ENCODE measurements at places on chromosomes 7 and 10.

DNA sequence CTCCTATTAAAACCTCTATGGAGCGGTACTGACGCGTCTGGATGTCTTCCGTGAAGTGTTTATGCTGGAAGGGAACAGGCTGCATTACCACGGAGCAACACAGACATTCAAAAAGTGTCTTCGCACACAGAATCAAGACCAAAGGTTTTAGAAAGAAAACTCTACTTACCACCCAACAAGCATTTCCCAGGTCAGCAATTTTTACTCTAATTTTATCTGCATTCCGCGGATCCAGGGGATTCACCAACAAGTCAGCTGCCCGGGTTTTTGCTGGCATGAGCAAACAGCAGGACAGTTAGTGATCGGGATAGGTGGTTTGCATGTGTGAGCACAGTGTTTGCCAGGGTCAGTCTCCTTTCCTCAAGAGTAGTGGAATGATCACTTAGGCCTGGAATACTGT, 118.8 kb downstream of the KMT2E start:
- DNase-seq = no peak

DNA sequence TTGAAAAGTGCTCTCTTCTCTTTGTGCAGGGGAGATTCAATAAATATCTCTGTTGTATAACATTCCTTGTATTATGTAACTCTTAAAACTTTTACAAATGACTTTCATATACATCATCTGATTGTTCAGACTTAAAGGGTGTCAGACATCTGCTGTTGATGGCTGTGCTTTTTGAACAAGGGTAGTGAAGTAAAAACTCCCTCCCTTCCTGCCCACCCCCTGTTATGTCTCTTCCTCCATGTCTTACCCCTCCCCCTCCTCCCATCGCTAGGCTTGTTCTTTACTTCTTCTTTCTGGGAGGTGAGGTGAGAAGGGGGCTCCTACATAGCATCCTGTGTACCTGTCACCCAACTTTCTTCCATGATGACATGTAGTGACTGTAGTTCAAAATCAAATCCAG, 23.4 kb upstream of the ABCB4 start:
- no peak for DNase-seq

DNA sequence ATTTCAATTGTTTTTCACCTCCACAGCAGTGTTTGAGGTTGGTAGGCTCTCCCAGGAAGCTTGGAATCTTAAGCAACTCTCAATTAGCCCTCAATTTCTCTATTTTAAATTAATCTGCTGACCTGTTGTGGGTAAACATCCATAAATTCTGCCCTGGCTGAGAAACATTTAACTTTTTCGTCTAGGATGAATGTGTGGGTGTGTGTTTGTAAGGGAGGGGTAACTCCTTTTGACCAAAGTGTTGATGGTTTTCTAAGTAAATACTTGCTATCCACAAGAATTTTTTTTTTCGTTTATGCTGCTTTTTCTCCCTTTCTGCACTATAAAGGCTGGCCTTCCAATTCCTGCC, 973 bp downstream of the PPP3CB start:
- no peak for DNase-seq

DNA sequence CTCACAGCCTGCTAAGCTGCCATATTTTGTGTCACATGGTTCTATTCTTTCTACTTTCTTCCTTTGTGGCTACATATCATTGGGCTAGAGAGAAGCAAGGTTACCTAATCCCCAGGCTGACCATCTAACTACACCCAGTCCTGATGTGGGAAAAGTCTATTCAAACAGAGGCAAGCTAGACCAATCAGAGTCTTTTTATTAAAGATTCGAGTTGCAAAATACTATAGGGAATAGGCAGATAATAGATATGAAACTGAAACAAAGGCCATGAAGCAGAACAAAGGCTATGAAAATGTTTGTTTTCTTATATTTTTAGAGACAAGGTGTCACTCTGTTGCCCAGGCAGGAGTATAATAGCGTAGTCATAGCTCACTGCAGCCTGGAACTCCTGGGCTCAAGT, 36.7 kb downstream of the MTERF1 start:
- DNase-seq = no peak

DNA sequence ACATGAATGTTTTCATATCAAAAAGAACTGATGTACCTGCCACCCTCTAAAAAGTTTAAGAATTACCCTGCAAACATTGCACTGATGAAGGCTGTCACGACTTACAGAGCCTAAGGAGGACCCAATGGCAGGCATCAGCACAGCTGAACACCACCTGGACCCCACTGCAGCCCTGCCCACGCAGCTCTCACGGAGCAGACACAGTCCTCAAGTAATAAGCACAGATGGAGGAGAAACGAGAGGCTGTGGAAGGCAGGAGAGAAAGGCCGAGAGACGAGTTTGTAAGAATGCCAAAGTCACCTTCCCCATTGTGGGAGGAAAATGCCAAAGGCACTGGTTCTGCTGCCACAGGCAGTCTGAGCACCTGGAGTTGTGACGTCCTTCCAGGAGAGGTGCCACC, 135.0 kb downstream of the DLG5 start:
- DNase-seq = no peak

DNA sequence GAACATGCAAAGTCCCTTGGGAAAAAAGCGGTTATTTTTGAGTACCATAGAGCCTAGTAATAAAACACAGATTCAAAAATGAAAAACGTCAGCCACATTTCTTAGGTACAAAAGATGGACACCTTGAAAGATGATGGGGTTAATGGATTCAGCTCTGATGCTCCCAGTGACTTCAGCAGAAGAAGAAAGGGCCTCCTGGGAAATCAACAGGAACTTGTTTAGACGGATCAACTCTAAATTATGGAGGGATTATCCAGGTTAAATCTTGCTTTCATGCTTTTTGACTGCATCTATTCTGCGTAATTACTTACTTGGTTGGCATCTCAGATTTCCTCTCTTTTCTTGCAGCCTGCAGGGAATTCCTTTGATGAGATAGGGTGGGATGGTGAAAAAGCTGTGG, 82.5 kb downstream of the TMEM178B start:
- DNase-seq = peak; percentile 67

DNA sequence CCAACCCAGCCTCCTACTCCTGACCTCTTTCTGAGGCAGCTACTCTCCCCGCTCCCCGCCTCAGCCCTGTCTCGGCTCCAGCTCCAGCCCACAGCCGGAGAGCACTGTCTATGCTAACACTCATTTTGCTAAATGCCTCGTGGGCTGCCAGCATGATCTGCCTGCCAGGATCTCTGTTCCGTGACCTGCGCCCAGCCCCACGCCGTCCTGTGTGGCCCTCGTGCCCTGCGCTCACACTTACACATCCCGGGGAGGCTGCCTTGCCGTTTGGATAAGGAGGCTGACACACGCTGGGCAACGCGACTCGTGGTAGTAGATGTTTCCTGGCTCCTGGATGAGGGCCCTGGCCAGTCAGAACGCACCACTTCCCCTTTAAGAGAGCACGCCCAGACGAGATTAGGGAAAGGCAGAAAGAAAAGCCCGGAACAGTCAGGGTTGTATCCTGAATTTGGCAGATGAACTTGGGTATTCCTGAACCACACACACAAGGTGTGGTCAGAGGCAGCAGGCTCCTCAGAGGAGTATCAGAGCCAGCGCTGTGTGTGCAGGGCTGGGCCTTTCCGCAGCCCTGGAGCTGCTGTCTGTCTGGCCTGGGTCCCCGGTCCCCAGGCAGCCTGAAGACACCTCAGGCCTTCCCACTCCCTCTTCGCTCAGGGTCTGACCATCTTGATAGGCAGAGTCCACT, 97.7 kb upstream of the EFCAB10 start:
- DNase-seq = no peak

- no peak for DNase-seq
These were observed 63.0 kb downstream of the DENND2A start for GRCh38 chr7:140577651-140578050.

DNA sequence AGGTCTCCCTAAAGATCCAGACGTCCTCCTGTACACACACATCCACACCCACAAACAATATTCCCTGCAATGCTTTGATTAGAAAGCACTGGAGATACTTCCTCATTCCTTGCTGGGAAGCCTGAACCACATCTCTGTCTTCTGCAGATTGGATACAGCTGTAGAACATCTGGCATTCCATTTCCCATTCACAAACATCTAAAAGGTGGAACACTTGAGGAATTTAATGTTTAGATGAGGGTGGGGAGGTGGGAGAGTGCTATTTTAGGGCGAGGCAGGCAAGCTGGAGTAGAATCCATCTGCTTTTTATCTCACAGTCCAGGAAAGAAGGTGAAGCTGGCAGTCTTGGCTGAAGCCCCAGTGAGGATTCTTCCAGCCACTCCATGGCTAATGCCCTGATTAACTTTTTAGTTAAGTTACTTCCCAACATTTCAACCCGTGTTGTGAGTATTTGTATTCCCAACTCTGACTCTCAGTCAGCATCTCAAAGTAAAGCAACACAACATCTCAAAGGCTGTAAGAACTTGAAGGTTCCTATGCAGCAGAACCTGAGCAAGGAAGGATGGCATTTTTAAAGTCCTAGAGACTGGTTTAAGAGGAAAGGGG, 46.1 kb downstream of the CYTH3 start:
- DNase-seq = no peak

DNA sequence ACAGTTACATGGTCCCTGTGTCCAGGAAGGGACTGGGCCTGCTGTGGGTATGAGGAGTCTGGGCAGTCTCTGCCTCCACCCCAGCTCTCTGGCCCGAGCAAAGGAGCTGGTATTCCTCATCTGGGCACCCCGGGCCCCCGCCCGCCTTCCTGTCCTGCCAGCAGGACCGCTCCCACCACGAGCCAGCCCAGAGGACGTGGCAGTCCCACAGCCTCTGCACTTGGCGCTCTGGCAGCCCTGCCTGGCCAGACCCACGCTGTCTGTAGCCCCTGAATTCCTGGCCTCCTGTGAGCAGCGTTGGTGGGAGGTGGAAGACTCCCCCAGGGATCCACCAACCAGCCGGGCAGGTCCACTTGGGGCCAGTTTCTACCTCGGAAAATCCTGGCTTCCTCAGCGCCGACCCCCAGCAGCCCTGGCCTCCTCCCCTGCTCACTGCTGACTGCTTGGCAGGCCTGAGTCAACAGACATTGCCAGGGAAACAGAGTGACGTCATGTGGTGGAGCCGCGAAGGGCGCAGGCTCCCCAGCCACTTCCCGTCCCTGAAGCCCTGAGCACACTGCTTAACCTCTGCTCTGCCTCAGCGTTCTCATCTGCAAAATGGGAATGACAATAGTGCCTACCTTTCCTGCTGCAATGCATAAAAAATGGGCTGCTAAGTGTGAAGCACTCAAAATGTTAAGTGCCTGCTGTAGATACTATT, 21.6 kb upstream of the LIMK1 start:
- no peak for DNase-seq

Data from NCI-H524 (cell line).